DMS153 (cell line): ENCODE measurements at places on chromosomes 16 and 17.

DNA sequence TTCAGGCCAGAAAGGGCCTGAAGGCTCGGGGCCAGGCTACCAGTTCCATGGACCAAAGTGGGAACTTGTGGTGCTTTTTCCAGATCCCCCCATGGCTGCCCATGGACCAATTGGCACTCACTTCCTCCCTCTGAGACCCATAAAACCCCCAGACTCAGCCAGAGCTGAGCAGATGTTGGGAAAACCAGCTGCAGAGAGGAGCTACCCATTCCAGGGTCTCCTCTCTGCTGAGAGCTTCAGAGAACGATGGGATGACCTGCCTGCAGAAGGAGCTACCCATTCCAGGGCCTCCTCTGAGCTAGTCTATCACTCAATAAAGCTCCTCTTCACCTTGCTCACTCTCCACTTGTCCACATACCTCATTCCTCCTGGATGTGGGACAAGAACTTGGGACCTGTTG, 52.2 kb upstream of the MED9 start:
- no peak for DNase-seq

DNA sequence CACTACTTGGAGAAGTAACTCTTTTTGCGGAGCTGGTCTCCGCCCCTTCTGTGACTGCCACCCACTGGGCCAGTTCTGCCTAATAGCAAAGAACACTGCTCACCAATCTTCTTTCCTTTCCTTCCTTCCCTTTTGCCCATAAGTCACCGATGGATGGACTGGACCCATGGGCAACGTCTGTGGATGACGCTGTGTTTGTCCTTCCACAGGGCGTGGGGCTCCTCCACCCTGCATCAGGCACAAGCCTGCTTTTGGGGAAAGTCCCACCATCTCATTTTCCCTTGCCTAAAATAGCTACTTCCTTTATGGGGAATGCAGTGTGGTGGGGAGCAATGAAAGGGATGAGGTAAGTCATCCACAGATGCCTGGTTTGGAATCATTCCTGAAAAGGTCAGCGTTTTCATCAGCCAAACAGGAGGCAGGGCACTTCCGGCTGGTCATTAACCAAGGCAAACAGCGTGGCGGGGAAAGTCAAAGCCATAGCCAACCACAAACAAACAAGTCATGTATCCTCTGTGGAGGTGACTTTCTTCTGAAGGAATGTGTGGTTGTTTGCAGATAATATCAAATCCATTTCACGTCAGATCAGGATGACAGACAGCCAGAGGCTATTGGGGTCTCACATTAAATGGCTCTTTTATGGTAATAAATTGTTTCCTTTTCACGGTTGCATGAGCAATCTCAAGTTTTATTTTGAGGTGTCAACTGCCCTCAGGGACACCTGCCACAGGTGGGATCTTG, 30.7 kb upstream of the MED9 start:
- peak; percentile 62 for DNase-seq

DNA sequence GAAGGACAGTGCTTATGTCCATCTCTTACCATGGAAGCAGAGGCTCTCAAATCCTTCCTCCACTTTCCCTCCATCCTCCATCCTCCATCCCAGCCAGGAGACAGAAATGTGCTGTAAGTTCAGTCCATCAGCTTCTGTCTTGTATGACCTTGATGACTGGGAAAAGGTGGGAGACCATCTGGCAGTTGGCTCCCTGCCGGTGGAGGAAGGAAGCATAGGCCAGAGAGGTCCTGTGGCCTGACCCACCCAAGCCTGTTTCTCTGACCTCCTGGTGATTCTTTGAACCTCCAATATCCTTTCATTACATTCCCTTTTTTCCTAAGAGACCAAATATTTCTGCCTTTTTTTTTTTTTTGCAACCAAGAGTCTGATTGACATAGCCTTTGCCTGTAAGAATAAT, 215.3 kb downstream of the ABCC12 start:
- DNase-seq = no peak

GRCh38 chr17:19306160-19307111, 56.1 kb downstream of the B9D1 start:
- no peak for DNase-seq

DNA sequence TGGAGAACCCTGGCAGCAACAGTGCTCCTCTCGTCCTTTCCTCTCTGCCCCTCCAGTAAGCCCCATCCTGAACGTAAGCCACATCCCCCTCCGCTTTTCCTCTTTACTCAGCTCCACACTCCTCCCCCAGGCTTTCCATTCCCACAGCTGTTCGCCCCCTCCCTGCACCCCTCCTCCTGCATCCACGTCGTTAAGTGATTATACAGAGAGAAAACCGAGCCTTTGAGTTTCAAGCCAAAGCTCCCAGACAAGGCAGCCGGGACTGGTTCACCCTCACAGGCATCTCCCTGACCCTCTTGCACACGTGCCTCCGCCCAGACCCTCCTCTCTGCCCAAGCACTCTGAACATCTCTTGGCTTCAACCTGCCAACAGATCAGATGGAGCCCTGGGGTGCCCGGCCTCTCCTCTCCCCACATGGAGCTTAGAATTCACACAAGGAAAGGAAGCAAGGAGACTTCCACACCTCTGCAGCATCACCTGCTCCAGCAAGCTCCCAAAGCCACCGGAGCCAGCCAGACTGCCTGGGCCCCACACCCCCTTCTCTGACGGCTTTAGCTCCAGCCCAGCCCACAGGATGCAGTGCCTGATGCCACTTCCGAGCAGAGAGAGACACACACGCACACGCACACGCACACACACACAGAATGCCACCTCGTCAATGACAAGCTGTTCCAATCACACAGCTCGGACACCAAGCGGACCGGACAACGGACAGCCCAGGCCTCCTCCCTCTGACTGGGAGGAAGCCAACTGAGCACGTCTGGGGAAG, 99.9 kb upstream of the CCL2 start:
- no peak for DNase-seq

- no peak for DNase-seq
Observed at GRCh38 chr17:79902146-79902791, 63.0 kb upstream of the CBX4 start.

GRCh38 chr17:78769196-78769773, 12.8 kb downstream of the CYTH1 start:
- no peak for DNase-seq

DNA sequence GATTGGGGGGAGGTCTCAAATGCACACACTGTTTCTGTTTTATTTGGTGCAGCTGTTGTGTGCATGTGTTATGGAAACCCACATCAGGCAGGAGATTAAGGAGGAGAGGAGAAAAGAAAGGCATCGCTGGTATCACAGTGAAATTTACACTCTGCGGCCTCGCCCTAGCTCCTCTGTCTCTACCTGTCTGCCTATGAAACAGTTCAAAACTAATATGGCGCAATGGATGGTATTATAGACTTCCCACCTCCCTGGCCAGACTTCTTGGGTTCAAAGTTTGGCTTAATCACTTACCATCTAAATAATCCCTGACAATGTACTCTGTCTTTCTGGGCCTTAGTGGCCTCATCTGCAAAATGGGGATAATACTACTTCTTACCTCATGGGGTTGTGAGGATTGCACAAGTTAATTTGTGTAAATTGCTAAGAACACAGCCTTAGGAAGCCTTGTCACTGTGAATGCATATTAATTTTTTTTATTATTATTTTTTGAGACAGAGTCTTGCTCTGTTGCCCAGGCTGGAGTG, 1.4 kb upstream of the ABCC1 start:
- DNase-seq = no peak

GRCh38 chr17:48489781-48490180, 41.0 kb downstream of the HOXB1 start:
- DNase-seq = no peak

- DNase-seq = no peak
Observed at GRCh38 chr16:77897129-77897437, 108.7 kb downstream of the VAT1L start.

- DNase-seq = peak; percentile 28
Observed at GRCh38 chr17:59783221-59784047, 76.0 kb downstream of the VMP1 start.

DNA sequence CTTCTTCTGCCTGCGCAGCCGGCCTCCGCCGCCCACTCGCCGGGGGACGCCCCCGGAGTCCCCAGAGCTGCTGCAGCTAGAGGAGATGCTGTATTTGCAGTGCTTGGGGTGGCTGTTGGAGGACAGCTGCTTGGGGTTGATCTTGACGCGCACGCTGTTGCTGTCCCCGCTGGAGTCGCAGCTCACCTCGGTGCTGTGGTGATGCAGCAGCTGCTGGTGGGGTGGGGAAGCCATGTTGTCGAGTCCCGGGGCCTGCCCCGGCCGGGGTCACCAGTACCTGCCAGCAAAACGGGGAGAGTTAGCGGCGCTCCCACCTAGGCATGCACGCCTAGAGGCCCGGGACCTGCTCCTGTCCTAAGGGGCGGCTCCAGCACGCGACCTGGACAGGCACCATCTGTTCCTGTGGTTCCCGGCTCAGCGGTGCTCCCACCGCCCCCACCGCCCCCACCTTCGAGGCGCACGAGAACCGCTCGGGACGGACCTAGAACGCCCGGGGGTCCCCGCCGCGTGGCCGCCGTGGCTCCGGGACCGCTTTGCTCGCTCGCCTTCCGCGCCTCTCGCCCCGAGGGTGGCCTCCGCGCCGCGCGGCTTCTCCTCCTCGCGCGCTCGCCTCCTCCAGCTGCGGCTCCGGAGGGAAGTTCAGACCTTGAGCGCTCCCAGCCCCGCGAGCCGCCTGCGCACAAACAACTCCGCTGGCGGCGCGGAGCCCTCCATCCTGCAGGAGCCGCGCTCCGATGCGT, 863 bp downstream of the ADCY9 start:
- peak; percentile 14 for DNase-seq

DNA sequence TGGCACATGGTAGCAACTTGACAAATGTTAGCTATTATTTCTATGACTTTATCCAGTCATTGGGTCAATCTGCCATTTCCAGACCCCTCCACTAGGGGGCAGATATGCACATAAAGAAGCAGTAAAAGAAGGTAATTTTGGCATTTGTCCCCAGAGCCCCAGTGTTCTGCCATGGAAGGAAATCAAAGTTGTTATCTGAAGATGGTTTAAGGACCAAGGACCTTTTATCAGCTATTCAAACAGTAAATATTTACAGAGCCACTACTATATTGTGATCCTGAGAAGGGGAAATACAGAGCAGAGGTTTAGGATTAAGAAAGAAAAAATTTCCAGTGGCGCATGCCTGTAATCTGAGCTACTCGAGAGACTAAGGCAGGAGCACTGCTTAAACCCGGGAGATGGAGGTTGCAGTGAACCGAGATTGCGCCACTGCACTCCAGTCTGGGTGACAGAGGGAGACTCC, 20.0 kb downstream of the TRAF4 start:
- peak; percentile 57 for DNase-seq

DNA sequence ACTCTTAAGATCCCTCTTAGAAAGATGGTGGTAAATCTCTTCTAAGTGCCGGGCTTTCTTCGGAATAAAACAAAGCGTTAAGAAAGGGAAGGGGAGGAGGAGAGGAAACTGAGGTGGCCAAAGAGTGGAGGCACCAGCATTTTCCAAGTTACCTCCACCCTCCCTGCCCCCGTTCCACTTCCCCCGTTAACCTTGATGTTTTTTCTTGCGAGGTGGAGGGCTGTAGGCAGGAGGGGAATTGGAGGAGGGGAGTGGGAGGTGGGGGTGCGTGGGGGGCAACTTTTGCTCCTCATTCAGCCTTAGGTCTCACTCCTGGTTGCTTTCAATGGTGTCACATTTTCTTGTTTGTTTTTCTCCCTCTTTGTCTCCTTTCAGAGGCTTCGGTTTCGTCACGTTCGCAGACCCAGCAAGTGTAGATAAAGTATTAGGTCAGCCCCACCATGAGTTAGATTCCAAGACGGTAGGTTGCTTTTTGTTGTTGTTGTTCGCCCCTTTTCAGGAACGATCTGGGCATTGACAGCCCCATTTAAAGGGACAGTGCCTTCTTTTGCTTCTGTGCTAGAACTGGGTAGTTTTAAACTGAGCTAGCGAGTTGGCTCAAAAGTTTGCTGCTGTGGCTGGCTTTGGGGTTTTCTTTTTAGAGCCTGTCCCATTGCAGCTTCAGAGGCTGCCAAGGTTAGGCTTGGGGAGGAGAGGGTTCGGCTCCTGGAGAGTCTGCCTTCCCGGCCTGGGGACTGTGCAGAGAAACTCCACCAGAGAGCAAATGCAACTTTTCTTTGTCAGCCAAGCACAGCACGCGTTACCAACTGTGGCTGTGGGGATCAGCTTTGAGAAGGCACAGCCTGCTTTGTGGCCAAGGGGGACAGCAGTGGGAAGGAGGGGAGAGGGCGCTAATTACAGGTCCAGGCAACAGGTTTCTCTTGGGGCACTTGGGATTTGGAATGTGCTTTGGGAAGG, 1.9 kb downstream of the MSI2 start:
- no peak for DNase-seq

DNA sequence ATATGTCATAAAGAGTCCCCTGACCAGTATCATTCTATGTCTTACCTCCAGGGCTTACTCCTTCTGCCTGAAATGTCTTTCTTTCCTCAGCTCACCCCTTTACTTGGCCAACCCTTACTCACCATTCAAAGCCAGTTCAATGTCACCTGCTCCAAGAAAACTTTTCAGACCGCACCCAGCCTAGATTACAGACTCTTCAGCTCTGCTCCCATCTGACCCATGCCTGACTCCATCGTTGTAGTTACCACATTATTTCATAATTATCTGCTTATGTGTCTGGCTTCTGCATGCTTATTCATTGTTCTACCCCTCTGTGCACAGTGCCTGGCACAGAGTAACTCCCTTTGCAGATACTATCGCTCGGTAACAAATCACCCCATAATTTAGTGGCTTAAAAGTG, 62.5 kb upstream of the TOB1 start:
- no peak for DNase-seq

DNA sequence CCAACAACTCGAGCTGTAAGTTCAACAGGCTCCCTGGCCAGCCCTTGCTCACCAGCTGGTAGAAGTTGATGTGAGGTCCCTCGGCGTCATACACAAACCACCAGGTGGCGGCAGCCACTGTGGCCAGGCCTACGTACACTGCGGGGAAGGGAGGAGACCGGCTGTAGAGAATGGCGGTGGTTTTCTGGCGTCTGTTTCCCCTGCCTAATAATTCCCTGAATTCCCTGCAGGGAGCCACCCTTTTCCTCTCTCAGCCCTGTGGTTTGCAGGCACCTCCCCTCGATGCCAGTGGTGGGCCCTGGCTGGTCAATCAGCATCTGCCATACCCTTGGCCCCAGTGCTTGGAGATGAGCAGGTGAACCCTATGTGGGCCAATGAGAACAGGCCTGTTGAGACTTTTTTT, 18.9 kb upstream of the P2RX1 start:
- DNase-seq = no peak

DNA sequence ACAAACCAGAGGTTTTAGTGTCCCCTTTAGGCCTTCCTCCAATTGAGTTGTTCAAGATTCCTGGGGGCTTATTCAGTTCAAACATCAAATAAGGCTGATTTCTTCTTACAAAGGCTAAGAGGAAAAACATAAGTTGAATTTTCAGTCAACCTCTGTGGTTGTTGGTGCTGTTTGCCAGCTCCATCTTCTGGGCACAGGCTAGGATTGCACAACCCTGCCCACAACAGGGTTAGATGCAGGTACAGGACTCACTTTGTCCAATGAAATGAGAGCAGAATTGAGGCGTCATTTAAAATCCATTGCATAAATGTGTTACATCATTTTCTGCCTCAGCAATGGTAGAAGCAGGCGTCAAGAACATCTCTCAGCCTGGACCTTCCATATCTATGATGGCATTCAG, 173.3 kb downstream of the PMP22 start:
- no peak for DNase-seq

GRCh38 chr16:80202831-80203413, 337.9 kb upstream of the DYNLRB2 start:
- no peak for DNase-seq
